ENCODE measurements at places on chromosomes 7 and 10.
A peak's percentile ranks its signal among the peaks of the same experiment; 100 is the strongest.

GRCh38 chr10:122786269-122786668 is 59.4 kb downstream of the CUZD1 start:
- no peak for DNase-seq

DNA sequence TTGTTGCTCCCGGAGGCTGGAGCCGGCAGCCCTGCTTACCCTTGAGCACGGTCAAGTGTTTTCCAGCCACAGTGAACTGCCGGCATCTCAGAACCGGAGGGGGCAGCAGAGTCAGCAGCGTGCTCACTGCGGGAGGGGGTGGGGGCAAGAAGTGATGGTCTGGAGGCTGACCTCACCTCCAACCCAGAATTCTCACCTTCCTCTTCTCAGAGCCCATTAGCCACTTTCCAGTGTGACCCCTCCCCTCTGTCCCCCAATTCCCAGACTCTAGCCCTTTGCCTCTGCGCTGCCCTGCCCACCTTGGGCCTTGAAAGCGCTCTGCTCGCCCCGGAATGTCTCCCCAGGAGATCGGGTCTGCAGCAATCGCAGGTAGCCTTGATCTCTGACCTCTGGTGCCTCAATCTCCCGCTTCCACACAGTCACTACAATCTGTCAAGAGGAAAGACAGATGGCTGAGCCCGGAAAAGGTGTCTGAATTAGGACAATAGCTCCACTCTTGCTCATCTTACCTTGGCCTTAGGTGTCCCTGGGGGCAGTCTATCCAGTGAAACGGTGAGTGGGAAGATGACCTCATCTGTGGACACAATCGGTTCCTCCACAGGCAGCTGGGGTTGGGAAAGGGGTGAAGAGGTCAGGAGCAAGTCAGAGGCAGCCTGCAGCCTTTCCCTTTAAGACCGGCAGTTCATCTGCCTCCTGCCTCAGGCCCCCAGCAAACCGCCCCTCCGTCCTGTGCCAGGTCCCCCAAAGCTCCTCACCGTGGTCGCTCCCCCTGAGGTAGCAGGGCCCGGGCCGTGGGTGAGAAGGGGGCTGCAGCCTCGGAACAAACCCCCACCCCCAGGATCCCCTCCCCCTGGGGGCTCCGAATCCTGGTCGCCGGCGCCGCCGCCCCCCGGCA is 942 bp downstream of the TRAPPC14 start:
- no peak for DNase-seq

- DNase-seq: no peak
Observed at GRCh38 chr10:1369665-1370064, 313.5 kb downstream of the WDR37 start.

DNA sequence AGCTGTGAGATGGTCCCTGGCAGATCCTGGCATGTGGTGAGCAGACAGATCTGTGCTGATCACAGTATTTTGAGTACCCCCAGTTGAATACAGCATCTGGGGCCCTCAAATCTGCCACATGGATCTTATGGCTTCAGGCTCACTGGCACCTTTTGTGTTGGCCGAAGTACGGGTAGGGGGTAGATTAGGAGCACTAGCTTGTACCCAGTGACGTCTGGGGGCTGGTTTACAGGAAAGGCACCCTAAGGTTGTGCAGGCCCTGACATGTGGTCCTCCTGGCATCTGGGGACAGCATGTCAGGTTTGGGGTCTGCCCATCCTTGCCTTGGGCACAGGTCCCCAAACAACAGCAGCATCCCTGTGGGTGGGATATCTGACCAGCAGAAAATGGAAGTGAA is 53.2 kb downstream of the SYPL1 start:
- DNase-seq: no peak

- no peak for DNase-seq
Observed at GRCh38 chr7:107948645-107949442, 54.1 kb downstream of the LAMB1 start.

- no peak for DNase-seq
Observed at GRCh38 chr10:88497913-88498312, 85.2 kb downstream of the RNLS start.

DNA sequence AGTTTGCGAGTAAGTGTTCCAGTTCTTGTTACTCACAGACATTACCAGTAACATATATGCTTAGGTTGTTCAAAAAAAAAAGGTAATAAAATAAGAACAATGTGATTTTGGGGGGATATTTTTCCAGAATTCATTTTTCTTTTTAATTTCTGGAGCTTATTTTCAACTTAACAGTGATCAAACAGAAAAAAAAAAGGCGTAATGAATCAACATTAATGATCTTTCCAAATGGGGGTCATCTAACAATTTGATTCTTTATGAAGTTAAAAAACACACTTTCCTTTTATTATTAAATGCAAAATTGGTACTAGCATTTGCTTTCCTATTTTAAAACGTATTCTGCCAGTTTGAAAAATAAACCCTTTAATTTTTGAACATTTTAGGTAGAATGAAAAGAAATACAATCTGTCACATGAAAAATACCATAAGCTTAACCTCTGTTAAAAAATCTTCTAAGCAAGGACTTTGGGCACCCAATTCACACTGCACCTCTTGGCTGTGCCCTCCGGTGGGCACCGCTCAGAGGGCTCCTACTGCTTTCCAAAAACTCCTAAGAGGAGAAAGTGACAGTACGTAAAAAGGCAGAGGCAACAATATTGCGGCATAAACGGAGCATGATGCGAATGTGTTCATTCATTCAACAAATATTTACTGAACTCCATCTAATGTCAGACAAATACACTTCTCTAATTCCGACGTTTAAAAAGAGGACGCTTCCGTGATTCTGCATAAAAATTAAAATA is 32.6 kb downstream of the CNPY1 start:
- no peak for DNase-seq

DNA sequence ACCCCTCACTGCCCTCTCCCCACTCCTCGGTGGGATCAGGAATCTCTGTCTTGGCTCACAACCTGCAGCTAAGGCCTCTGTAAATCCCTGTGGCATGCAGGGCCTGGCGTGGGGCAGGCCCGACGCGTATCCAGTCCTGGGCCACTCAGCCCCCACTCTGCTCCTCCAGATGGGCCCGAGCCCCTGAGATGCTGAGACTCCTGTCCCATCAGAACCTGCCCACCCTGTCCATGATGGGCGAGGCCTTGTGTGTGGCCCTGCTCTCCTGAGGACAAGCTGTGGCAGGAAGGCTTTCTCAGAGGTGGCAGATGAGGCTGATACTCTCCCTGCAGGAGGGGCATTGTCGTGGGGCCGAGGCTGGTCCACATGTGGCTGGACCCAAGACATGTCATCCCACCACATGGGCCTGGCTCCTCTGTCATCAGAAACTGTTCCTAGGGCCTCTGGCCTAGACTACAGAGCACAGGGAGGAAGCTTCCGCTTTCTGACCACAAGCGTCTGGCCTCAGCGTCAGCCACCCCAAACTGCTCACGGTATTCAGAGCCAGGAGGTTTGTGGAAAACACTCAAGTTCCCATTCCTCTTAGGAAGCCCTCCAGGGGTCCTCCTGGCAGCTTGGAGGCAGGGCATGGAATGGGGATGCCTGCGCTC is 6.0 kb downstream of the ALOX5 start:
- DNase-seq: no peak

GRCh38 chr10:75530299-75530698 is 98.9 kb downstream of the LRMDA start:
- no peak for DNase-seq

DNA sequence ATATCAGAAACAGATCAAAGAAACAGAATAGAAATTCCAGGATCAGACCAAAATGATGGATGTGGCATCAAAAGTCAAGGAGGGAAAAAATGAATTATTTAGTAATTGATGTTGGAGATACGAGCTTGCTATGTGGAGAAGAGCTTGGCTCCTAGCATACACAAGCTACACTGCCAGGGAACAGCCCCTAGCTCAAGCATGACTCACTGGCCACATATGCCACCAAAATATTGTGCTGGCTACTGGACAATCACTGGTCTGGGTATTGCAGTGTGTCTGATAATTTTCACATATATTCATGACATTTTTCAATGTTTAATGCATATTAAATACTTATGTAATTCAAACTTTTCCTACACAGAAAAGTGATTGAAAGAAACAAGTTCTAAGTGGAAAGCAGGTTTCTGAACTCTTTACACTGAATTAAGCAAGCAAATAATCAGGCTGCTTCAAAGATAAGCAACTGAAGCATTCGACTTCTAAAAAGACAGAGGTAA is 59.3 kb downstream of the OAT start:
- DNase-seq: no peak

GRCh38 chr7:26546508-26547053 is 254.9 kb downstream of the SNX10 start:
- no peak for DNase-seq

DNA sequence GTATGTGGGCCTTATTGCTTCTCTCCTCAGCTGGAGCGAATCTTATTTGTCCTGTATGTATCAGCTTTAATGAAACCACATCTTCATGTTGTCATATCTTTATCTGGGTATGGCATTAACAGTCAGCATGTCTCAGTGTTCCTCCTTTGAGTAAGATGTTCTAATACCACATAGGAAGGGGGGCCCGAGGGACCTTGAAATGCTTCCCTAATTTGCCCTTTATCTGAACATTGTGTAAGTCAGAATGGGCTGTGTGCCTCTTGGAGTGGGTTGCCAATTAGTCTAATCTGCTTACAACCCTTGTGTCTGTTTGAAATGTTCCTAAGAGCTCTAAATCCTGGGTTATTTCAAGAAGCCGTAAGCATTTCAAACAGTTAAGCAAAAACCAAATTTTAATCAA is 623.8 kb downstream of the SUGCT start:
- DNase-seq: no peak

- DNase-seq: no peak
Observed at GRCh38 chr7:106767498-106768323, 97.4 kb upstream of the PIK3CG start.

GRCh38 chr7:149292462-149292823 is 30.4 kb downstream of the ZNF783 start:
- DNase-seq: no peak

DNA sequence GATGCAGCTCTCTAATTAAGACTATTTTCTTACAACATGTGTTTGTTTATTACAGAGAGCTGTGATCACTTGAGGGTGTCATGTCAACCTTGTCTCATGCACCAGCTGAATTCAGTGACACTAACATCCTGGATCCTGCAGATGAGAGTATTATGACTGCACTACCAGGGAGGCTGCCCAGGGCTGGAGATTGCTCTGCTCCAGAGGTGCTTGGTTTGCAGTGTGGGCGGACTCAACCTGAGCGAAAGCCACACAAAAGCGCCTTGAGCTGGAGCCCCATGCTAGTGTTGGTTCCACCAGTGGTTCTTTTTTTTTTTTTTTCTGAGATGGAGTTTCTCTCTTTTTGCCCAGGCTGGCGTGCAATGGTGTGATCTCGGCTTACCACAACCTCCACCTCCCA is 33.8 kb upstream of the ATXN7L1 start:
- peak; percentile 13 for DNase-seq

DNA sequence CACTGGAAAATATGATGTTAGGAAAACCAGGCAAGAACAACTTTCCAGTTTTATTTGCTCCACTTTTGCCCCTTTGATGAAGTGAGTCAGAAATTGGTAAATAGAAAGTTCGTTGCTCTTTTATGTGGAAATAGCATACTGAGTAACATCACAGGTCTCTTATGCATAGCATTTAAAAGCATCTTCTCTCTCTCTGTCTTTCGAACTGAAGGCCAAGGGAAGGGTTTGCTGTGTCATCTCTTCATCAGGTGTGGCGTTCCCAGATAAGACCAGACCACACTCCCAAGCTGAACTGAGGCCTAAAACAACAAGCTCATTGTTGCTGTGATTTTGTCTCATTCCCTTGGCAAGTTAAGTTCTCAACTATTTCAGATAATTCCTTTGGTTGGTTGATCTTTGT is 131.8 kb upstream of the GRB10 start:
- no peak for DNase-seq

- no peak for DNase-seq
Observed at GRCh38 chr10:121154310-121154709, 303.1 kb downstream of the WDR11 start.

DNA sequence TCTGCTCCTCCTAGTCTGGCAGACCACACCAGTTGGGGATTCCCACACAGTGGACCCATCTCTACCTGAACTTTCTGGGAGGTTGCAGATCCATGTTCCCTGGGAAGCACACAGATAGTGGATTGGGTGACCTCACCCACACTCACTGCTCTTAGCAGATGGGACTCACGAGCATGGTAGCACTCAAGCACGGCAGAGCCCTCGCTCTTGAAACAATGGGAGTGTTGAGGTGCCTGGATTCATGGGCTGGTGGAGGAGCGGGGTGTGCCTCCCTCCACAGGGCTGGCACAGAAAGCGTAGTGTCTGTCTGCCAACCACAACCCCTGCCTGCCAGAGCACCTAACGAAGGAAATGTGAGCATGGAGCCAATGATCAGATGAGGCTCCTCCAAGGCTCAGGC is 568.0 kb downstream of the POM121L12 start:
- no peak for DNase-seq

GRCh38 chr7:76252021-76252420 is 50.3 kb downstream of the SRRM3 start:
- no peak for DNase-seq

DNA sequence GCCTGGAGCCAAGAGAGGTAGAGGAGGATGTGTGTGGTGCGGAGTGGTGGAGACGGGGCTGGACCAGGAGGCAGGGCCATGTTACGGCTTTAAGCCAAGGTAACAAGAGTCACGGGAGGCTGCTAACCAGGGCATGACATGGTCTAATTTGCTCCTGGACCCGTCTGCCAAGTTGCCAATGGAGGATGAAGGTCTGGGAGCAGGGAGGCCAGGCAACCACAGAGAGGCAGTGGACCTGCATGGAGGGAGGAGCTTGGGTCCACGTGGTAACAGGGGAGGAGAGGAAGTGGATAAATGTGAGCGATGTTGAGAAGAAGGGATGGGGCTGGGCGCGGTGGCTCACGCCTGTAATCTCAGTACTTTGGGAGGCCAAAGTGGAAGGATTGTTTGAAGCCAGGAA is 31.0 kb downstream of the SRRM3 start:
- no peak for DNase-seq

DNA sequence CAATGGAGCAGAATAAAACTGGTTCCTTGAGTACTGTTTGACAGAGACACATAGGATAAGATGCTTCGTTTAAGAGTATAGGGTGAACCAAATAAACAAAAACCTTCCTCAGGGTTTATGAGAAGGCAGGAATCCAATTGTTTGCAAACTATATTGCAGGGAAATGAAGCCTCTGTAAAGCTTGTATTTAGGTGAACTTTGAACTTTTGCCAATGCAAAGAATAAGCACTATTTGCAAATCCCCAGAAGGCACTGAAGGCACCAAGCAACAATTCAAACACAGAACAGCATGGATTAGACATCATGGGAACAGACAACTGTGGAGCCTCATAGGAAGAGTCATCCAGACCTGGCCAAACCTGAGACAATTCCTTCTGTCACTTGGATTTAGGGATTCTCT is 47.1 kb upstream of the WASL start:
- DNase-seq: no peak

DNA sequence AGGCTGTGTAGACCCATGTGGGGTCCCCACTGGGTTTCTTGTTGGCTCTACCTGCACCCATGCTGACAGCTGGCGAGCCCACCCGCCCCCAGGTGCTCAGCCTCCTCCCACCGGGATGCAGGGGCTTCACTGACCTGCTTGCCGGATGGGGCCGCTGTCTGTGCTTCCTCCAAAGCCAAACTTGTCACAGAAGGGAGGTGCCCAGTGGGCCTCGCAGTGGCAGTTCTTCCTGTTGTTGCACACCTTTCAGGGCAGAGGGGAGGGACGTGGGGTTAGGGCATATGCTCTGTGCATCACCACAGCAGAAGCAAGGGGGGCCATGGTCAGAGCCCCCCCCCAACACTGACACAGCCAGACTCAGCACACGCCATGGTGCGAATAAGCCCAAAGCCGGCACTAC is 146.5 kb downstream of the FANK1 start:
- no peak for DNase-seq

All from stimulated activated CD4-positive, alpha-beta T cell treated with anti-CD3 and anti-CD28 coated beads, Interleukin-15, amount 100 ng/mL, for 48 hours (primary cell).